Left lung (tissue), 14 donors: ENCODE measurements at places on chromosomes 4 and X. TPM values are rescaled to one million over a fixed set of nuclear protein-coding genes. Genes with fewer than 3 reads are reported as not detected.

The C4orf54 gene
- polyA plus RNA-seq, result 0.04 TPM

The FAAH2 gene
- 6.4 TPM for polyA plus RNA-seq

The XPNPEP2 gene
- polyA plus RNA-seq, result 11.0 TPM

The FATE1 gene
- 0.42 TPM for polyA plus RNA-seq

The GUCY1A1 gene
- polyA plus RNA-seq, result 155 TPM

The RAB9A gene
- polyA plus RNA-seq, result 22.5 TPM
